ENCODE measurements at places on chromosomes 2 and 18.

DNA sequence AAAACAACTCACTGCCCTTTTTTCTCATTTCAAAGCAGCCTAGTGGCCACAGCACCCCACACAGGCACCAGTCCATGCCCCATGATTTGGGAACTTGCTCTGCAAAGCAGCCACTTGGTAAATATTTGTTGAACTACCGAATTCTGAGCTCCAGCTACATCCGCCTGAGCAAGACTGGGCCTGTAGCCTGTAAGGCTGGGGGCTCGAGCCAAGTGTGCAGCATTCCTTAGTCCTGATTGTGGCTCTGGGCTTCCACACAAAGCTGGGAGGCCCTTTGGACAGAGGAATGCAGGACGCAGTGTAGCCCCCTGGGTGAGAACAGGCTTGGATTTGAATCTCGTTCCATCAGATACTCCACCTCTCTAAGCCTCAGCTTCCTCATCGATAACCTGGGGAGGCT lies 88.4 kb downstream of the ACTR2 start:
- no peak for DNase-seq

DNA sequence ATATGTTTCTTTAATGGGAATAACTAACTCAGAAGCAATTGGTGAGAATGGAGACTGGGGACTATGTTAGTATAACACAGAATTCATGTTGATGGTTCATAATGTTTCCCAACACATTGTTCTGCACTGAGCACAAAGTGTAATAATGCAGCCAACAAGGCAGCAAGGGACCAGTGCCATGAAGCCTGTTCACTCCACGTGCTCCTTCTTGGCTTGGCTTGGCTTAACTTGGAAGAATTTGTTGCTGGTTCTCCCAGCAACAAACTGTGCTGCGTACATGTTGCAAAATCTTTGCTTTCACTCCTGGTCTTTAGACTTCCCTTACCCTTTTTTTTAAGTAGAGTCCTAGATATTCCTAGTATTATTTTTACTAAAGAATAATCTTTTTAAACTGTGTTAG lies 129.7 kb downstream of the MAP3K20 start:
- no peak for DNase-seq

DNA sequence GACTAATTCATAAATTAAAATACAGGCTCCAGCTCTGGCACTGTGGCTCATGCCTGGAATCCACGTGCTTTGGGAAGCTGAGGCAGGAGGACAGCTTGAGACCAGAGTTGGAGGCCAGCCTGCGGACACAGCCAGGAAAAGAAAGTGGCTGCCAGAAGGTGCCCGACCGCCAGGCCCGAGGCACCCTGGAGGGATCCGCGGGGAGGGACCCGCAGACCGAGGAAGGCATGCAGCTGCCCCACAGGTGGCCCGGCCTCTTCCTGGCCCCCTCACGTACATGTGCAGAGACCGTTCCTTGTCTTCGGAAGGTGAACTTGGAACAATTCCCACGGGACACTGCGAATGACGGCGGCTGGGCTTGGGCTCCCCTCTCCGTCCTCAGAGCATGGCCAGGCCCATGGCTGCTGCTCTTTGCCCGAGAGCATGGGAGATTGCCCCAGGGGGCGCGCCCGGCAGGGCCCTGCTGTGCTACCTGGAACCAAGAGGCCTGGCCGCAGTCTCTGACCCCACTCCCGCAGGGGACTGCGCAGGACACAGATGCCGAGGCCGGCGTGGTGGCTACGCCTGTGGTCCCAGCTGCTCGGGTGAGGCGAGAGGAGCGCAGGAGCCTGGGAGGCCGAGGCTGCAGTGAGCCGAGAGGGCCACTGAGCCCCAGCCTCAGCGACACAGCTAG lies 55.6 kb upstream of the IMP4 start:
- no peak for DNase-seq

- DNase-seq: no peak
Observed at GRCh38 chr2:174780191-174780840, 16.0 kb upstream of the CHRNA1 start.

DNA sequence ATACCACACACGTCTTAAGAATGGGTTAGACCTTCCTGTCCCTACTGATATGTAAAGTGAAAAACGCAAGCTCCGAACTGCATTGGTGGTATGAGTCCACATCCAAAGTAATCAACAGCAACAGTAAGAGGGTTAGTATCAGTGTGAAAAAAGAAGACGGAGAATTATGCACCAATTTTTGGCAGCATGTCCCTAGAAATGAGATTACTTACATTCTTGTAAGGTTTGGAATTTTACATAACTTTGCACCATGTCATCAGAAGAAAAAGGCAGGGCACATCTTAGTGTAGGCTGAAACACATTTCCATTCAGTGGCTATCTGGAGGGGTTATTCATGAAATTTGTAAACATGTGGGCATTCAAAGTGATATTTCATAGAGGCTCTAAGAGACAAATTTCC lies 88.2 kb downstream of the LONRF2 start:
- DNase-seq: no peak

DNA sequence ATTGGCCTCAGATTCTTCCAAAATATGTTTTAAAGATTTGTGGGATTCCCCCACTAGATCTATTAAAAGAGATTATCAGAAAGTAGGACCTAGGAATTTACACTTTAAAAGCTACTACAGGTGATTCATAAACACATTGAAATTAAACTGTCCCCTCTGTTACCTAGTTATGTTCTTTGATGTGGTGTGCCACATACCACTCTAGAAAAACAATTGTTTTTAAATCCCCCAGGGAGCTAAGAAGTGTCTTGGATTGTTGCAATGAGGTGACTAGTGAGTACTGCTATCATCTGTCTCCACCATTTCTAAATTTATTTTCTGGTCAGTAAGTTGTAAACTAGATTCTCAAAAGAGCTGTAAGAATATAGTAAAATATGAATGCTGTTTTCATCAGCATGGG lies 214.5 kb upstream of the DOK6 start:
- DNase-seq: no peak

GRCh38 chr2:10281891-10282290 lies 20.8 kb upstream of the HPCAL1 start:
- DNase-seq: no peak

DNA sequence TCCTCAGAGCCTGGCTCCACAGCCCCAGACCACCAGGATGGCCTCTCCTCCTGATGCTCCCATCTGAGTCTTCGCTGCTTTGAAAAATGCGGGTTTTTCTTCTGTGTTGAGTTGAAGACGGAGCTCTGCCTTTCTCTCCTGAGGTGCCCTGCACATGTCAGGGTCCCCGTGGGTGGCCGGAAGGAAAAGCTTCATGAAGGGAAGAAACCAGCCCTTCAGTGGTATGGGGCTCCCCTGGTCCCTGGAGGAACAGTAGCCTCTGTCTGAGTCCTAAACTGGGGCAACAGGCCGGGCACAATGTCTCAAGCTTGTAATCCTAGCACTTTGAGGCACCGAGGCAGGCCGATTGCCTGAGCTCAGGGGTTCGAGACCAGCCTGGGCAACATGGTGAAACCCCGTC lies 54.7 kb upstream of the CAB39 start:
- no peak for DNase-seq

- no peak for DNase-seq
Observed at GRCh38 chr2:55399815-55400214, 19.8 kb downstream of the CCDC88A start.

GRCh38 chr2:102142829-102143449 lies 393 bp downstream of the IL1R1 start:
- no peak for DNase-seq

DNA sequence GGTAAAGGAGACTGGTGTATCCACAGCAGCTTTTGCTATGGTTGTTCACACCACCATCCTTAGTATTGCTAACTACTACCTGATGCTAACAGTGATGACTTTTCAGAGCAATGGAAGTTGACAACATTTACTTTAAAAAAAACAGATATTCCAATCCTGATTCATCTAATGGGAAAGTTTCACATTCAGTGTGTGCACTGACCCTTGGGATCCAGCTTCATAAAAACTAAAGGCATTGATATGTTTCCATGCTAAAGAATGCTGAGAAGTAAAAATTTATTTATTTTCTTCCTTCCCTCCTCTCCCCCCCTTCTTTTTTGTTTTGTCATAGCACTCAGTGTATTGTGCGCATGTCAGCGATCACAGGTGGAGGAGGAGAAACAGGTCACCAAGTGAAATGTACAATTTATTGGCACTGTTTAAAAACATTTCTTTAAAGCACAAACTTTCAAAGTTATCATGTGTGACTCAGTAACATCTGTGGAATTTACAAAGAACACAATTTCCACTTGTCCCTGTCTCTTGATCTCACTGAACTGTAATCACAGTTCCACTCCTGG lies 229.9 kb downstream of the ALK start:
- DNase-seq: no peak

All from stimulated activated CD8-positive, alpha-beta memory T cell treated with anti-CD3 and anti-CD28 coated beads, Interleukin-7, amount 100 ng/mL, for 1 hour (primary cell).